ENCODE measurements at places on chromosomes 2 and 18. TPM values are rescaled to one million over a fixed set of nuclear protein-coding genes. Genes with fewer than 3 reads are reported as not detected.

The DSG1 gene
- not detected for total RNA-seq

DNA sequence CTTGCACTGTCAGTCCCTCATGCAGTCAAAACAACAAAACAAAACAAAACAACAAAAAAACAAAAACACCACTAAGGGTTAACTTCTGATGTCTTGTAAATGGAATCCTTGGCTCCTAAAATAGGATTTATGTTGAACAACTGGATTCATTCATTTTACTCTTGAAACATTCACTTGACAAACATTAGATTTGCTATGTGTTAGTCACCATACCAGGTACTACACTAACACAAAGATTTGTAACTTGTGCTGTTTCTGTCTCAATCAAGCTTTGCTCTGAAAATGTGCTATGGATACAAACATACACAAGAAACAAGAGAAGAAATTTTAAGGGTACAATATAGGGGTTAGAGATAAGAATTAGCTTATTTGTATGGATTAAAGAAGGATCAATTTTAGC lies 812.8 kb downstream of the LRP1B start:
- no peak for DNase-seq

The NRBP1 gene
- 72.2 TPM for total RNA-seq

DNA sequence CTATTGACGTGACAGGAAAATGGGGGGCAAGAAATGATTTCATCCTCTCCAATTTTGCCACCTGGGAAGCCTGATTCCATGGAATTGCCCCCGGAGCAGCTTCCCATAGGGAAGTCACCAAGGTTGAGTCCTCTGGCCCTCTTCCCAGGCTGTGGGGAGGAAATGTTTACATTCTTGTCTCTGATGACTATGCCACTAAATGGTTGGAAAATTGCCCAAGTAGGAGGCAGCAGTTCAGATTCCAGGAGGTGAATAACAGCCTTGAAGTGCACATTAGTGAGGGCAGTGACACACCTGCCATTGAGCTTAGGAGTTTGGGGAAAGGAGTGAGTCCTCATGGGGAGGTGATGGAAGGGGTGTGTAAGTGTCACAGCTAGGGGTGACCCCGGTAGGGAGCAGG lies 449.2 kb upstream of the DCC start:
- DNase-seq: peak; percentile 25

The TFCP2L1 gene
- 106 TPM for total RNA-seq

- DNase-seq: no peak
Measured at GRCh38 chr2:45452866-45453265, 158.2 kb downstream of the SRBD1 start.

GRCh38 chr18:1246827-1247226 lies 342.2 kb downstream of the ADCYAP1 start:
- no peak for DNase-seq

GRCh38 chr2:207925601-207926000 lies 99.7 kb downstream of the PLEKHM3 start:
- DNase-seq: no peak

DNA sequence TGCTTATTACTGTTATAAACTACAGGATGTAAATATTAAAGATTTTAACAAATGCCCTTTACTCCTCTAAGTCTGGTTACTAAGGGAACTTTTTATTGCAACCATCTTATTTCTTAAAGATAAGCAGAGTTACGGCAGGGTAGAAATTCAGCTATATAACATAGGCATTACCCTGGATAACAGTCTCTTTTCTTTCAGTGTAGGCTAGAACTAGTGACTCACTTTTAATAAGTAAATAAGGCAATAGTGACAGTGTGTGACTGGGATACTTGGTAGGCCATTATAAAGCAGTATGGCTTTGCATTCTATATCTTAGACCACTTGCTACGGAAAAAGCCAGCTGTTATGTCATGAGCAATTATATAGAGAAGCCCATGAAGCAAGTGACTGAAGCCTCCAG lies 1041.0 kb upstream of the NRXN1 start:
- no peak for DNase-seq
